ENCODE measurements at places on chromosomes 6 and 20.

DNA sequence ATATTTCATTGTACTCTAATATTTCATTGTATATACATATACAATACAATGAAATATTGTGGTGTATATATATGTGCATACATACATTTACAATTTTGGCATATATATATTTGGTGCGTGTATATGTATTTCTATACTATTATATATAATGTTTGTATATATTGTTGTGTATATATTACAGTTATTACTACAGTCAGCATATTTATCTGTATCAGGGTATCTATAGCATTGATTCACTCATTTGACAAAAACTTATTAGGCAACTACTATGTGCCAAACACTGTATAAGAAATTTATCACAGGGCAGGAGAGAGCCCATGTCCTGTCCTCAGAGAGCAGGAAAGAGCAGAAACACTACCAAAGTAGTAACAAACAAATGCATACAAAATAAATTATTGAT lies 910.6 kb downstream of the QKI start:
- DNase-seq, result no peak

- DNase-seq, result no peak
Measured at GRCh38 chr6:130500693-130501092, 134.9 kb downstream of the TMEM200A start.

GRCh38 chr6:125537090-125537489 lies 212.3 kb upstream of the HEY2 start:
- DNase-seq, result no peak

GRCh38 chr6:110517601-110518281 lies 41.3 kb upstream of the SLC22A16 start:
- no peak for DNase-seq

- DNase-seq, result no peak
Measured at GRCh38 chr6:56364827-56365339, 117.5 kb upstream of the COL21A1 start.

DNA sequence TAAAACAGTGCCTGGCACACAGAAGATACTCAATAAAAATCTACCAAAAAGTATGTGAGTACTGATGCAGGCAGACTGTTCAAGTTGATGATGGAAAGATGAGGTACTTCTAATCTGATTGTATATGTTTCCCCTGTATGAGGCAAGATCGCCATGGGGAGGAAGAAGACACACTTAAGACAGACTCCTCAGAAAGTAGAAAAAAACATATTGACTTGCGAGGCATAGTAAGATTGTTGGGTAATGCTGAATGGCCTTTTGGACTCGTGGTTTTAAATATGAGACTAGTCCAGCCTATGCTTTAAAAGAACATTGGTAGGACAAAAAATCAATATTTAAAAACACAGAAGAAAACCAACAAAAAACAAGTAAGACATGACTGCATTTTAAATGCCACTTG lies 72.6 kb downstream of the SHPRH start:
- no peak for DNase-seq

DNA sequence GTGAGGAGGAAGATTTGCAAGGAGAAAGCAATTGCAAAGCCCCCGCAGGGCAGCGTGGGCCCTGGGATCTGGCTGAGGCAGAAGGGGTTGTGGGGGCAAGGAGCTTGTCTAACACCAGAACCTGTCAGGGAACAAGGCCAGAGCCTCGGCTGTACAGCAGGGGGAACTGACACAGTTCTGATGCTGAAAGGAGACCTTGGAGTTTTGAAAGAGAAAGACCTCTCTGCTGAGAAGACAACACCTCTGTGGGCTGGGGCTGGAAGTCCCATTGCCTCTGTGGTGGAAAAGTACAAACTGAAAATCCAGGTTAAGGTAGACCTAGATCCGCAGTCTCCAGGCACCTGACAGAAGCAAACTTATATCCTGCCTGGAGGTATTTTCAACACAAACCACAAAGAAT lies 86.9 kb upstream of the CST7 start:
- DNase-seq, result no peak

- DNase-seq, result no peak
Measured at GRCh38 chr20:62259294-62259565, 20.9 kb downstream of the OSBPL2 start.

- DNase-seq, result no peak
Measured at GRCh38 chr6:131877999-131878789, 70.4 kb downstream of the ENPP1 start.

DNA sequence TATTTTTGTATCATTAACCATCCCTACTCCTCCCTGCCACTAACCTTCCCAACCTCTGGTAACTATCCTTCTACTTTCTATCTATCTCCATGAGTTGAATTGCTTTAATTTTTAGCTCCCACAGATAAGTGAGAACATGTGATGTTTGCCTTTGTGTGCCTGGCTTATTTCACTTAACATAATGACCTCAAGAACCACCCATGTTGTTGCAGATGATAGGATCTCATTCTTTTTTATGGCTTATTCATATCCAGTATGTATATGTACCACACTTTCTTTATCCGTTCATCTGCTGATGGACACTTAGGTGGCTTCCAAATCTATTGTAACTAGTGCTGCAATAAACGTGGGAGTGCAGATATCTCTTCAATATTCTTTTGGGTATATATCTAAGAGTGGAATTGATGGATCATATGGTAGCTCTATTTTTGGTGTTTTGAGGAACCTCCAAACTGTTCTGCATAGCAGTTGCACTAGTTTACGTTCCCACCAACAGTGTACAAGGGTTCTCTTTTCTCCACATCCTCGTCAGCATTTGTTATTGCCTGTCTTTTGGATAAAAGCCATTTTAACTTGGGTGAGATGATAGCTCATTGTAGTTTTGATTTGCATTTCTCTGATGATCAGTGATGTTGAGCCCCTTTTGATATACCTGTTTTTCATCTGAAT lies 201.4 kb downstream of the ARHGAP18 start:
- no peak for DNase-seq

- no peak for DNase-seq
Measured at GRCh38 chr20:64003960-64004725, 23.2 kb downstream of the PRPF6 start.

DNA sequence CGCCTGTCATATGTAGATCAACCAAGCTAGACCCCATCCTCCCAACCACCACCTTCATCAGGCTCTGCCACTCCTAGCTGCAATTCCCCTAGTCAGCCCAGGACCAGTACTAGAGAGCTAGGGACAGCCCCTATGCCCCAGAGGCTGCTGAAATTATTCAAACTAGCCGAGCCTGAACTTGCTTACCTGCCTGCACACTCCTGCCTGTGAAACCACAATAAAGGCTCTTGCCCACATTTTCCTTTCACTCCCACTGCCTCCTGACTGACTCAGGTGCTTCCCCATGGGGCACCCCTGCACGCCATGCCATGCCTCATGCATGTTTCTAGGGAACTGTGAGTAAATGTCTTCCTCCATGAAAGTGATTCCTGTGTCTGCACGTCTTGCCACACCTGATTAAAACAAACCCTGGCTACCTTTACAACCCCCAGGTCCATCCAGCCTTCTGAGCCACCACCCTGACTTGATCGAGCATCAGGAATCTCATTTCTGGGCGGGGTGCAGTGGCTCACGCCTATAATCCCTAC lies 66.5 kb upstream of the IER3 start:
- DNase-seq, result no peak

DNA sequence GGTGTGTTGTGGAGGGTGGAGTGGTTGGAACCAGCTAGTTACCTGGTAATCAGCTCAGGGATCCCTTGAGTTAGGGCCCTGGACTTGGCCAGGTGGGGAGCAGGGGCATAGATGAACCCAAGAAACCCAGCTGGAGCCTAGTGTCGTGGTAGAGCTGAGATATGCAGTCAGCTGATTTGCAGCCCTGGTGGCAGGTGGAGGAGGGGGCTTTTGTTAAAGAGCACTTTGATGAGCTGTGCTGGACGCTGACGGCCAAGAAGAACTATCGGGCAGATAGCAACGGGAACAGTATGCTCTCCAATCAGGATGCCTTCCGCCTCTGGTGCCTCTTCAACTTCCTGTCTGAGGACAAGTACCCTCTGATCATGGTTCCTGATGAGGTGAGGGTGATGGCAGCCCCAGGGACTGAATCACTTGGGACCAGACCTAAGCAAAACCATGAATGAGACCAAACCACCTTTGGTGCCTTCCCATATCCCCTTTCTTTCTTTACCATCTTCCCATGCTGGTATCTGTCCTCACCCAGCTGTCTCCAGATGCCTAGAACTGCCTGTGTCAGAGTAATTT lies 12.7 kb downstream of the DEF6 start:
- DNase-seq, result no peak

All from NAMALWA (cell line).